Myocyte (in vitro differentiated cells): ENCODE measurements at places on chromosomes 3 and 15. TPM values are rescaled to one million over a fixed set of nuclear protein-coding genes. Genes with fewer than 3 reads are reported as not detected.

- no peak for DNase-seq
These were observed 38.5 kb downstream of the EPHB1 start for GRCh38 chr3:134833453-134834163.

DNA sequence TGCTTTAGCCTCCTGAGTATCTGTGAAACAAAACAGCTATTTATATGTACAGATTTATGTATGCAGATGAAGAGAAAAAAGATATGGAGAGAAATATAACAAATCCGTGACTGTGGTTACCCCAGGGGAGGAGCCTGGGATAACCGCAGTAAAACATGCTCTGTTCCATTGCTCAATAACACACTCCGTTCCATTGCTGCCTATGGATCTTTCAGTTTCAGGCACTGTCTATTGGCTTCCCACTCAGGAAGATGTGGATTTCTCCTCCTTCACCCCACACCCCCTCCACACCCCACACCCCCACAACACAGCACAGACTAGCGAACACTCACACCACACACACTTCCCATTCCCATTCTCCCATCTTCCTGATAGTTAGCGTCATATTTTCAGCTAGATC is 47.9 kb downstream of the CDCP1 start:
- DNase-seq, result no peak

DNA sequence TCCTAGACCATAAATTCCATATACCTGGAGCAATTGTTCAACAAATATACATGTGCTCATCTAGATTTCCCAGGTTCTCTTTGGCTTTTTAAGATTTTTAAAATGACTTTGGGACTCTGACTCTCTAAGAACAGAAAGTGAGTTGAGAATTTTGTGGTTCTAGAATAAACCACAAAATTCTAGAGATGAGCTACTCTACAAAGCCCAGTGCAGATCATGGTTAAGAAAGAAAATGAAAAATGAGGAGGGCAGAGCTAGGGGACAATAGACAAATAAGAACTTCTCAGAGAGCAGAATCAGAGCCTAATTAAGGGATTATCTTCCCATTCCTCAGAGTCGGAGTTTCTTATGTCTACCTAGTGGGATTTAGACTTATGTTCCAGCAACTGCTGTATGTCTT is 694.7 kb downstream of the ZNF385D start:
- DNase-seq, result no peak

DNA sequence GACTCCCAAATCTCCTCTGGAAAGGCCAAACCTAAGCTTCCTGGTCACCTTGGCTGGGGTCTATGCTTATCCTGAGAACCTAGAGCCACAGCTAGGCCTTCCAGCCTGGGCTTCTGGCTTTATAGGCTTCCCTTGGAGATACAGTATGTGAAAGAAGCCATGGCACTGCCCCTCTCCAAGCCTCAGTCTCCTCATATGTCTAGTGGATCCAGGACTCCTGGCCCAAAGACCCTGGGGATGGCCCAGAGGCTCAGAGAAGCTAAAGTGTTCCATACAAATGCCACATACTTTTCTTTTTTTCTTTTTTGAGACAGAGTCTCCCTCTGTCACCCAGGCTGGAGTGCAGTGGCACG is 8.6 kb downstream of the ACAA1 start:
- no peak for DNase-seq

The CLEC3B gene
- 0.75 TPM in 1 of 2 replicates, not detected in the other for total RNA-seq
